Renal cortical epithelial cell (primary cell): ENCODE measurements at places on chromosomes 7 and 10.
A peak's percentile ranks its signal among the peaks of the same experiment; 100 is the strongest.

GRCh38 chr7:26439521-26440232 lies 148.0 kb downstream of the SNX10 start:
- no peak for DNase-seq

DNA sequence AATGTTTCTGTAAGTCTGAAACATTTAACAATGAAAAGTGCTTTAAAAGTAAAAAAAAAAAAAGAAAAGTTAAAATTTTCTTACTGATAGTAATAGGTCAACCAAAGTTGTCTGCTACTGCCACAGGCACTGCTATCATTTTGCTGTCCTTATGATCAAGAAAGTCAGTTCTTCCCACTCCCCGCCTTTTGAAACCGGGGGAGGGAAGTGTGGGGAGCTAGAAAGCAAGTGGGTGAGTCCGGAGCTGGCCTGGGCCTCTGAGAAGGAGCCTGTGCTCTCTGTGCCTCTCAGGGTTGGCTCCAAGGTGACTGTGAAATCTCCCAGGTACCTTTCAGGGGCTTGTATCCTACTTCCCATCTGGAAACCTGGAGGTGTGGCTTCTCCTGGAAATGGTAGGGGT lies 7.3 kb downstream of the C7orf57 start:
- no peak for DNase-seq

- no peak for DNase-seq
These were observed 33.7 kb downstream of the MINPP1 start for GRCh38 chr10:87538092-87539015.

GRCh38 chr7:50733552-50733951 lies 49.1 kb downstream of the GRB10 start:
- peak; percentile 99 for DNase-seq

DNA sequence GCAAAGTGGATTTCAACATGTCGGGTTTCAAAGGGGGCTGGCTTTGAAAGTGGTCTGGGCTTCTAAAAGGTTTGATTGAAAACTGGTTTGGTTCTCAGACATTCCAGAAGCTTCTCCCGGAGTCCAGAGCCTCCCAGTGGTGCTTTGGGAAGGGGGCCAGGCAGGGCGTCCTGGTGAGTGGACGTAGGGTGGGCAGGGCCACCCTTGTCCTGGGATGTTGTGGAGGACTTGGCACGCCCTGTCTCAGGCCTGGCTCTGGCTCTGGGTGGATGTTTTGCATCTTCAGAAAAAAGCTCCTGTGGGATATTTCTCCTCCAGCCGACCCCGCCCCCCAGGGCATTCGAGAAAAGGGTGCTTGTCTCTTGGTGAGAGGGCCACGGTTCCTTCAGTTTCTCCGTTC lies 31.2 kb downstream of the GRIFIN start:
- DNase-seq, result no peak

GRCh38 chr10:112519133-112519761 lies 72.2 kb downstream of the VTI1A start:
- no peak for DNase-seq

DNA sequence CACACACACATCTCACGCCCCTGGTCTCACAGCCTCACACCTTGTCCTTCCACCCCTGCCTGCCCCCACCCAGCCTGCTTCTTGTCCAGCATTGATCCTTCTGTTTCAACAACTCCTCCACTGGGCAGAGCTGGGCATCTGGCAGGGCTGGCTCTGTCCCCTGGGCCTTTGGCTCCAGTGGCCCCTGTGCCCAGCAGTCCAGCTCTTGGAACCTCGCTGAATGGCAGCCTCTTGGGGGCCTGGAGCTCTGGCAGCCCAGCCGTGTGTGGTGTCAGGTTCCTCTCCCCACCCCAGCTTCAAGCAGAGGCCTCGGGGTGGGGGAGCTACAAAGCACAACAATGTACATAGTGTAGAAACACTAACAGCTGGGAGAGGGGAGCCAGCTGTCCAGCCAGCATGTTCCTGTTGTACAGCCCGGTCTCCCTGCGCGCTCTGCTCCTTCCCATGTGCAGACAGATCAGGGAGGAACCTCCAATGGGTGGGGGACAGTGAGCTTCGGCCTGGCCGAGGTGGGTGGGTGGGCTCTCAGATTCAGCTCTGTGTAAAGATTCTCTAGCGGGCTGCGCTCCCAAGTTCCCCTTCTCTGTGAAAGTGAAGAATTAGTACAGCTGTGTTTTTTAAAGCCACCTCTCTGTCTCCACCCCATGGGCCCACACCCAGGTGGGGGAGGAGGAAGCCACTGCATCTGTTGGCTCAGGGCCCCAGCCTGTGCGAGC lies 19.4 kb downstream of the ZMIZ2 start:
- DNase-seq, result no peak

DNA sequence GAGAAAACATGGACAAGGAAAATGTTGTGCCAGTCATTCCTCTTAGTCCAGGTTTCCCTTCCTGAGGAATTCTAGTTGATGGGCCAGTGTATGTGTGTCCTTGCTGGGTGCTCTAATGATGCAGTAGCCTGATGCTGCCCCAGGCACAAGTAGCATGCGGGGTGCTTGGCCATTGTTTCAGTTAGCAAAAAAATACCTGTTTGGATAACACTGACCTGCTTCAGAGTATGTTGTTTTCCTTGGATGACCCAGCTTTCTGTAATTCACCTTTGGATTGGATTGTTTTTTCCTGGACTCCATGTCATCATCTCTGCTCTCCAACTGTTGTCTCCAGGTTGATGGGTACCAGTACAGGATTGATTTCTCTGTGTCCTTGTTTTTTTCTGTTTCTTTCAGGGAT lies 169.2 kb downstream of the SND1 start:
- DNase-seq, result peak; percentile 28

DNA sequence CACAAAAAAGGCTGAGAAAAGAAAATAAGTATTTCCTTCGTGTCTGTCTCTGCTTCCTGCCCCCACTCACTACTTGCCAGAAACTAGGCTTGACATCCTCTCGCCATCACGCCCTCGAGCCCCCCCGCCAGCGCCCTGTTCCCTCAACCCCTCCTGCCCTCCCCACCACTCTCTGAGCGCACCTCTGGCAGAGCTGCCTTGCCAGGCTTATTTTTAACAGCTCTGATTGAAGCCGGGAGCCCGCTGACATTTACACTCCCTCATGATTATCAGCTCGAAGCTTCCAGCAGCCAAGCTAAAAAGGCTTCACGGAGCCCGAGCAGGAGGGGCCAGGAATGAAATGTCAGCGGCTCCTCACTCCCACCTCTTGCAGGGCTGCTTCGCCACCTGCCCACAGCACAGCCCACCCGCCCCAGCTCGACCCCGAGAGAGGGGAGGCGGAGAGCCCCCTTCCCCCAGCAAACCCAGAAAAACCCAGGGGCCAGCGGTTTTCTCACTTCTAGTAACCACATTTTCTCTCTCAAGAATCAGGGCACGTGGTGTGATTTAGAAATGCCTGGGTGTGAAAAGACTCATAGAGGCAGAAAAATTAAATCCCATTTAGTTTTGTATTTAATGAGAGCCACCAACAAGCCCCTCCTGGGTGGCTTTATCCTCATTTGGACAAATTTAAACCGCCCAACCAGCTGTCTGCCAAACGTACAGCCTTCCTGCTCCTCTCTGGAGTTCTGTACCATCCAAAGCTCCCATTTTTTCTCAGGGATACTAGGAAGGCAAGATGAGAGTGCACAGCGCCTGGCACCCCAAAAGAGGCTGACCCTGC lies 89.3 kb downstream of the SLIT1 start:
- no peak for DNase-seq

DNA sequence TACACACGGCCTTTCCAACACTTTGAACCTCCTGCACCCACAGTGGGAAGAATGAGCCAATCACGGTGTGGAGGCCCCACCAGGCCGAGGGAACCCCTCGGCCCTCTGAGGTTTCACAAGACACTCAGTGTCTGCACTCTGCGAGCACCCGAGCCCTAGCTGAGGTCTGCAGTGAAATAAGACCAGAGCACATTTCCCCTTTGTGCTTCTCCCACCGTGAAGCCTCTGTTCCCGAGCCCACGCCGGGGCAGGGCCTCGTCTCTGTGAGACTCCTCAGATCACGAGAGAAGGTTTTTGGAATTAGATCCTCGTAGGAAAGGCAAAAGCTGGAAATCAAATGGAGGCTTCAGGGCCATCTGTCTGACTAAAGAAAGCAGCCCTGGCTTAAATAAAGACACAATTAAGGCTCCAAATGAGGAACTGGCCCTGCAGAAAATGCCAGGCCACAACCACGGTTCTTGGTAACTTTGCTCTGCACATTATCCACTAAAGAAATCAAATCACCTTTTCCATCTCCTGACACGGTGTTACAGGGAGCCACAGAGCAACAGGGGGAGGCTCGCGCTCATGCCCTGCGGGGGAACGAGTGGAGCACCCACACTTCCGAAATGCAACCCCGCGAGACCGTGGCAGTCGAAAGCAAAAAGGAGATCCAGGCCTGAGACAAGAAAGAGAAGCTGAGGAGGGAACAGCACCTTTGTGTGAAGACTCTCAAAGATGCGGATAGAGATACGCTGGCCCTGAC lies 43.7 kb downstream of the FAM53B start:
- no peak for DNase-seq

GRCh38 chr10:97490592-97490991 lies 7.6 kb downstream of the MMS19 start:
- DNase-seq, result no peak

DNA sequence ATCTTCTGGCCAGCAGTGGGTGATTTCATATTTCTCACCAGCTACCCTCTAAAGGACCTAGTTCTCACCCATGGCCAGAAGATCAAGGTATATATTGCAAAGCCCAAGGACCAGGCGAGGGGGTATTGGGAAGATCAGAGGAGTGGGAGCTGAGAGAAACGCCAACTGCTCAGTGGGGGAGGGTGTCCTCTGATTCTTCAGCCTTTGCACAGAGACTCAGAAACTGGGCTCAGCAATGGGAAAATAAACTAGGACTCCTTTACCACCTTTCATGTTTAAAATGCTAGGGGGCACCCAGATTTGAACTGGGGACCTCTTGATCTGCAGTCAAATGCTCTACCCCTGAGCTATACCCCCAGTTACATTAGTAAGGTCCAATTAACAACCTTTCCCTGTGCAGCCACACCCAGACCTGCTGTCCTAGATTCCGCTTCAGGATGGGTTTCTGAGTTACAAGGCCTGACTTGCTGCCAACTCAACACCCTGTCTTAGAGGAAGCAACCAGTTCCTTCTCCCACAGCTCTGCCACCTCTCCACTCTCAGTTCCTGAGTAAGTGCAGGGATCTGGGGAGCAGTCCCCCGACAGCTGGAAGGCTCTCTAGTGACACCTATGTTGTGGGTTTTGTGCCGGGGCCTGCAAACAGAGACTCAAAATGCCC lies 93.5 kb downstream of the ZNF783 start:
- DNase-seq, result no peak

- DNase-seq, result peak; percentile 95
These were observed 90.1 kb downstream of the PIP4K2A start for GRCh38 chr10:22624287-22624738.

DNA sequence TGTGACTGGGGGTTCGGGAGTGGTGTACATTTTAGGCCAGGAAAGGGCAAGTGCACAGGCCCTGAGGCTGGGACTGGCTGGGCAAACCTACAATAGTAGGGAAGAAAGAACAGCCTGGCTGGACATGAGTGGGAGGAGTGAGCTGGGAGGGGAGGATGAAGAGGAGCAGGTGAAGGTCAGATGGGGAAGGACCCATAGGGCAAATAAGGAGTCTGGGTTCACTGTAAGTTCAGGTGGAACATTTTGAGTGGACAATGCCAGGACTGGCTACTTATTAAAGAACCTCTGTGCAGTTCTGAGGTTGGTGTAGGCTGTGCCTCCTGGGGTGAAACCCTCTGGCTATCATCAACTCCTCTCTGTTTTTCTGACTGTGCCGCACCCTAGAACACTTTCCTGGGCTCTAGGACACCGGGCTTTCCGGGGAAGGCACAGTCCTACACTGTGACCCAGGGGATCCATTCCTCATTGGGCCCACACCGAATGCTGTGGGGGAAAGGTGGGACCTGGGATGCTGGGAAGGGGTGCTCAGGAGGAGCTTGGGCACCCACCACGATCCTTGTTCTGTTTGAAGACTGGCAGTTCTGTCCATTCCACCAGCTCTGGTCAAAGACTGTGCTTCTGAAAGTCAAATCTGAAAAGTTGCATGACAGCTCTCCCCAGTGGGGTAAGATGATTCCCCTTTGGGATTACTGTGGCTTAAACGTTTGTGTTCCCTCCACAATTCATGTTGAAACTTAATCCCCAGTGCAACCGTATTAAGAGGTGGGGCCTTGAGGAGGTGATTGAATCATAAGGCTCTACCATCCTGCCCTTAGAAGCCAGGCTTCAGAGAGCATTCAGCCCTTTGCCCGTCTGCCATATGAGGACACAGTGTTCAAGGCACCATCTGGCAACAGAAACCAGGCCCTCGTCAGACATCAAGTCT lies 4.0 kb upstream of the MMP21 start:
- peak; percentile 21 for DNase-seq

GRCh38 chr10:71472466-71472865 lies 75.7 kb downstream of the CDH23 start:
- DNase-seq, result no peak

GRCh38 chr10:113241599-113242360 lies 291.7 kb downstream of the TCF7L2 start:
- DNase-seq, result no peak

DNA sequence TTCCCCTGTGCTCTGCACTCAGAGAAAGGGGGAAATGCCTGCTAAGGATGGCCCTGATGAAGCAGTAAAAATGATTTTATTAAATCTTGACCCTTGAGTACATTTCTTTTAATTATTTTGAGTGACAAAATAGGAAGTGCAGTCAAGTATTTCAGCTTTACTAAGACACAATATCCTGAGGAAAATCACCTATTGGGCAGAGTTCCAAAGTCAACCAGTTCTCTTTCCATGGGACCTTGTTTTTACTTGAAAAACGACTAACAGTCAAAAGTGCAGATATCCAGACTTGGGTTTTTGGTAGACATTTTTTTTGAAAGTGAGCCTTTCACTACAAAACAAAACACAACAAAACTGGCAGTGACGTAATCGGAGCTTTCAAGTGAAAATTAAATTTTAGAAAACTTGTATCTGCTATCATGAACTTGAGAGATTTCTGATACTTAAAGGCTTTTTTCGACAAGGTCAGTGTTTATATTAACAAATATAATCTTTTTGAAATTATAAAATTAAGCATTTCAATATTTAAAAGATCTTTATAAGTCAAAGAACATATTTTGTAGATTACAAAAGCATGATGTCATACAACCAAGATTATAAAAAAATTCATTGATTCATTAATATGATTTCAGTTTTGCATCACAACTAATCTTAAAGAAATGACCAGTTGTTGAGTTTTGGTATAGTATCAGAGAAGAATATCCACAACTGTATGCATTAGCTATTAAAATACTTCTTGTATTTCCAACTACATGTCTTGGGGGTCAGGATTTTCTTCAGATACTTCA lies 513.8 kb upstream of the AKR1E2 start:
- DNase-seq, result peak; percentile 59

DNA sequence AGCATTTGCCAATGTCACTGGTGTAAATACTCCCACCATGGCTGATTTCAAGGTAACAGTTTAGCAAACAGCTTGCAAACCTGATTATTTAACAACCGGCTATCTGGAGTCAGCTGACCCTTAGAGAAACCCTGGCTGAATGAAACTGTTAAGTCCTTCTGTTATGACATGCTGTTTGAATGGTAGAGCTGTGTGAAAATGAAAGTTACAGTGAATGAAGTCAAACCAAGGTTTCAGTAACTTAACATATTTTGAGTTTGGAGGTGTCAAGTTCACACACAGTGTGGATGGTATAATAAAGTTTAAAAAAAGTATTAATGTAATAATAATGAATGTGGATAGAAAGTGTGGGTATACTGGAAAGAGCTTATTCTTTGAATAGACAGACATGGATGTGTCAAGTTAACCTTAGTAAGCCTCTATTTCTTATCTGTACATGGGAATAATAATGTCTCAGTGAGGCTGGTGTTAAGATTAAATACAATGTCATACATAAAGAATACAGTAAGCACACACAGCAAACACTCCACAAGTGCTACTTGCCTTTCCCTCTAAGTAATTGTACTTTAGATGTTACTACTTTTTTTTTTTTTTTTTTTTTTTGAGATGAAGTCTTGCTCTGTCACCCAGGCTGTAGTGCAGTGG lies 150.4 kb downstream of the TAX1BP1 start:
- DNase-seq, result no peak
